ENCODE measurements at places on chromosomes 5 and 9. TPM values are rescaled to one million over a fixed set of nuclear protein-coding genes. Genes with fewer than 3 reads are reported as not detected.

IRX1 gene
- total RNA-seq, result not detected

SLC46A2 gene
- total RNA-seq, result not detected

ARSB gene
- 11.3 TPM for total RNA-seq

IFNA10 gene
- not detected for total RNA-seq

PCDHAC1 gene
- not detected for total RNA-seq

RETREG1 gene
- total RNA-seq, result 22.4 TPM

UNC5A gene
- not detected for total RNA-seq

CARD9 gene
- total RNA-seq, result 7.2 TPM

- no peak for DNase-seq
These were observed 97.4 kb upstream of the CLINT1 start for GRCh38 chr5:157956271-157956885.

DNA sequence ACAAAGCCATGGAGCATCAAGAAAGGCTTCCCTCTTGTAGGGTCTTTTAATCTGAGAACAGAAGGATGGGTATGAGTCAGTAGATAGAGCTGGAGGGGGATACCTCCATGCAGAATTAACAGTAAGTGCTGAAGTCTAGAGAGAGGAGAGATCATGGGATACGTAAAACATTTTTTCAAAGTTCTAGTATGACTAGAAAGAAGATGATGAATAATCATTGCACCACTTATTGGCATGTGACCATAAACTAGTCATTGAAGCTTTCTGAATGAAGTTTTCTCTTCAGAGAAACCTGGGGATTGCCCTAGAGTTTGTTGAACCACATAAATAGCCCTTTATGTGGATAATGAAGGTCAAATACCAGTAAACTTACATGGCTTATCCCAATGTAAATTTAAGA, 48.6 kb upstream of the PTPRD start:
- no peak for DNase-seq

GRCh38 chr5:171989276-171989675, 17.2 kb downstream of the FBXW11 start:
- no peak for DNase-seq

- DNase-seq, result no peak
These were observed 1077.4 kb upstream of the ARRDC3 start for GRCh38 chr5:92460505-92460904.

- no peak for DNase-seq
These were observed 501.9 kb downstream of the KDM4C start for GRCh38 chr9:7259544-7260241.

DNA sequence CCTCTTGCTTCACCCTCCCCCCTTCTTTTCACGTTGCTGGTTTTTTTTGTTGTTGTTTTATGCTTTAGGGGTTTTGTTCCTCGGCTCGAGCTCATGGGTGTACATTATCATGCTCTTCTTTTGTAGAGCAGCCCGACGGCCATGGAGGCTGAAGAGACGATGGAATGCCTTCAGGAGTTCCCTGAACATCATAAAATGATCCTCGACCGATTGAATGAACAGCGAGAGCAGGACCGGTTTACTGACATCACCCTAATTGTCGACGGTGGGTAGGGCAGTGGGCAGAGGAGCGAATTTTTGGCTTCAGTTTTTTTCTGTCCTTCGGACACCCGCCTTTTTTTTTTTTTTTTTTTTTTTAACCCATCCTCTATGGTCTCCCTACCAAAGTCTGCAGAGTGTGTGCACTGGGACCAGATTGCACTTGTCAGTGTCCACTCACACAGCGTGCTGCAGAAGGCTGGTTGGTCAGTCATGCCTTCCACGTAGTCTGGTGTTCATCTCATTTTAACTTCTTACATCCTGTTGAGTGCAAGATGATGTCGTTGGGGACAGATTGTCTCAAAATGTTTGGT, 1.3 kb downstream of the ZNF131 start:
- no peak for DNase-seq

DNA sequence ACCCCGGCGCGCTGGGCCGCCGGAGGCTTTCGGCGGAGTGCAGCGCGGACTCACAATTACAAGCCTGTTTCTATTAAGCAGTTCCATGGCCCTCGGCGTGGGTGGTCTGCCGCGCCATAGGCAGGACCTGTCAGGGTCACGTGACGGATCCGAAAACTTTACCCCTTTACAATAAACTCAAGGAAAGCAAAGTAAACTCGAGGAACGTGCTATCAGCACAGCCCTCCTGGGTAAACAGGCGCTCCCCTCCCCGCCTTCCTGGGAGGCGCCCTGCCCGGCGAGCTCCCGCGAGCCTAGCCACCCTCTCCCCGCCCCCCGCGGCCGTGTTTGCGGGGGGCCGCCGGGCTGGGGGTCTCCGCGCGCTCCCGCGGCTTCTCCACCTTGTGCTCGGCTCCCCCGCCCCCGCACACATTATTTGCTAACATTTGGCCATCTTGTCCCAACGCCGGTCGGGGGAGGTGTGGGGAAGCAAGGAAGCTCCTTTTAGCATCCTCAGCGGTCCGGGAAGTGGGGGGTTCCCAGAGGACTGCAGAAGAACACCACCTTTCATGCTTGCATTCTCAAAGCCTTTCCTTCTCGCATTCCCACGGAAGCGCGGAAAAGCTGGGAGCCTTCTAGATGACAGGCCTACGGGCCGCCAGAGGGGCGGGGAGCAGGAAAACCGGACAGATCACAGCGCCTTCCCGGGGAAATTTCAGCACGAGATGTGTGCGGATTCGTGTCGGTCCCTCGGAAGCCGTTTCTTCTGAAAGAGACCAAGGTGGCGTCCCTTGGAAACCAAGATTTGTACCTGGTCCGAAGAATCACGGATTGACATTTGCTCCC, at the start of gene PTCH1:
Gene PTCH1, minus strand, starts transcription at position 238 of the 825 bp plus-strand sequence.
- no peak for DNase-seq

- DNase-seq, result no peak
These were observed 566 bp downstream of the RPP25L start for GRCh38 chr9:34611251-34611810.

- DNase-seq, result no peak
These were observed 78.4 kb downstream of the LRSAM1 start for GRCh38 chr9:127529671-127530070.

DNA sequence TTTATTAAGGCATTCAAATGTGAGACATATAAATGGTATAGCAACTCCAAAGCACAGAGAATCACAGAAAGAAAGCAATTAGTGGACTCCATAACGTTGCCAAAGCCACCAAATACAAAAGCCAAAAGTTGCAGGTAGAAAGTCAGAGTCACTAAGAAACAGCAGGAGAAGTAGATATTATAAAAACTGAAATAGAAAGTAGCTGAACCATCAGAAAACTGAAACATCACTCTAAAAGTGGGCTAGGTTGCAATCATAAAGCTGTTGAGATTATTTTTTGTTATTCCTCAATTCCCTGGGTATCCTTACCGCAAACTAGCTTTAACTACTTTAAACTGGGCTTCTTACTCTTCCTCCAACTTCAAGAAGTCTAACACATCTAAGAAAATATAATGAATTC, 108.1 kb upstream of the ARRDC3 start:
- DNase-seq, result no peak

DNA sequence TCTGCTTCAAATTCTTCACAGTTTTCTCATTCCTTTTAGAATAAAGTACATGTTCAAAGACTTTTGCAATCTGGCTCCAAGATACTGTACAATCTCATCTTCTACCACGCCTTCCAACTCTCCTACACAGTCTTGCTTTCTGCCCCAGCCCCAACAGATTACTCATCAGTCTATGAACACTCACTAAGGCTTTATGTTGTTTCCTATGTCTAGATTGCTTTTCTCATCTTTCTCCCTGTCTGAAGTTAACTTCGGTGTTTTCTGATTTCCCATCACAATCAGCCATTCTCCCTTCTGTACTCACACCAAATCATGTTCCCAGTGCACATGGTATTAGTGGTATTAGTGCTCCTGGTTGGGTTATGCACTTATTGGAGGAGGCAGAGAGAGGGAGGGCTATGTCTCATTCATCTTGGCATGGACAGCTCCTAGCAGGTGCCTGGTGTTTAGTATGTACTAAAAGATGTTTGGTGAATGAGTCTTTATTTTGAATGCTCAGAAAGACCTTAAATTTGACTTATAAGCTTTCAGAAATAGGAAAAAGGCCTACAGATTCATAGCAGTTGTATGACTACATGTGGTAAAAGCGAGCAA, 44.0 kb upstream of the ZNF608 start:
- DNase-seq, result no peak

GRCh38 chr5:138453590-138453989, 11.7 kb upstream of the EGR1 start:
- DNase-seq, result no peak

GRCh38 chr5:168346417-168346816, 55.0 kb downstream of the WWC1 start:
- DNase-seq, result no peak

GRCh38 chr5:37683072-37683471, 156.8 kb downstream of the GDNF start:
- DNase-seq, result no peak

DNA sequence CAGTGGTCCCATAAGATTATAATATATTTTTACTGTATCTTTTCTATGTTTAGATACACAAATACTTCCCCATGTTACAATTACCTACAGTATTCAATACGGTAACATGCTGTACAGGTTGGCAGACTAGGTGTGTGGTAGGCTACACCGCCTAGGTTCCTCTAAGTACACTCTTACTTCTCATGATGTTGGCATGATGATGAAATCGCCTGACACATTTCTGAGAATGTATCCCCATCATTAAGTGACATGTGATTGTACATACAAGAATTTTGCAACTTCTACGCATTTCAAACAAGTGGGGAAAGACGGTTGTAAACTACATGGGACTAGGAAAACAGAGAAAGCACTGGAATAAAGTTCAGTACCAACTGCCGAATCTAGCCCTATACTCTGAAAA, 53.3 kb downstream of the SETX start:
- no peak for DNase-seq

DNA sequence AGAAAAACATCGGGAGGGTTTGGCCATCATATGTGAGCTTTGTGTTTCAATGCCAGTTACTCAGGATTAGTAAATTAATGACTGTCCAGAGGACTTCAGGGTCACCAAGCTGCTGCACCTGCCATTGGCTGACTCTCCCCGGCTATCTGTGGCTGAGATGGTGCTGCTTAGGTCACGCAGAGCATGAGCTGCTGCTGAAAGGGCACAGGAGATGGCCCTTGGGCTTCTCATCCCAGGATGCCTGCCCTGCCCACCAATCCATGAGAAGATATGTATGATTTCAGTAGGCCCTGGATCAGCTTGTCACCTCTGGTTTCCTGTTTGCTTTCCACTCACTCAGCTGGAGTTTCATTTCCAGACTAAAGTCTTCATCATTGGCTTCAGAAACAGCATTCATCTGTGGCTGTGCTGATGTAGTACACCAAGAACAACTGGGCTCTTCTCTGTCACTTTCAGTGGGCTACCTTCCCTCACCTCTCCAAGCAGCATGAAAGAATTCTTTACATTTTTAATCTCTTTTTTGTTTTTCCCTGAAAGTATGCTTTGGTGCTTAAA, 2.4 kb upstream of the CATSPER3 start:
- DNase-seq, result no peak

DNA sequence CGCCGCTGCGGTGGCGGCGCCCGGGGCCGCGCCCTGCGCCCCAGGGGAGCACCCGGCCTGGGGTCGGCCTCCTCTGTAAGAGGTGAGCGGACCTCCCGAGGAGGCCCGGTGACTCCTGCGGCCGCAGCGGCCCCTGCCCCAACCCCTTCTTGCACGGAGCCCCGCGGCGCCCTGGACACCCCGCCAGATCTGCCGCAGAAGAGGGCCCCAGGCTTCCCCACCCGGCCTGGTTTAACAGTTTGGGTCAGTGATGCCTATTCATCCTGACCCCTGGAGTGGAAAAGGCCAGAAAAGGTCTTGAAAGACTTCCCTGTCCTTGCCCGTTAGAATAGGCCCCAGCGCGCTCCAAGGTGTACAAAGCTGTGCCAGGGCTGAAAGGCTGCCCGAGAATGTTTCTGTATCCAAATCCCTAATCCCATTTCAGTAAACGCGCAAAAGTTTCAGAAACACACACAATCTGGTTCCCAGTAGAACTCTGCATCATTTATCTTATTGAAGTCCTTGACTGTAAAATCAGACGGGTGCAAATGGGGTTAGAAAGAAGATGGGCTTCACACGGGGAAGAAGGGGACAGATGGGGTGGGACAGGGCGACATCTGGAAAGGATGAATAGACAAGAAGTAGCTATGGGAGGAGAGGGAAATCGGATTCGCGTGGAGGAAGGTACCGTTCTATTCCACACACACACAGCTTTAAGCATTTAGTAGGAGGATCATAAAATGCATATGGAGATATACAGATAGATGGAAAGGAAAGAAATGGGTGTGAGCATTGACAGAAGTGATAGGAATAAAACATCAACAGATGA, 1.1 kb upstream of the SSBP2 start:
- DNase-seq, result no peak

- no peak for DNase-seq
These were observed 9.0 kb upstream of the SUSD3 start for GRCh38 chr9:93049491-93049890.

Data from activated T-helper 1 cell treated with anti-CD3 and anti-CD28 coated beads, Interleukin-12 subunit alpha, Interleukin-12 subunit beta, Interleukin-2, Interleukin-4 antibody, amounts not matched to agents 30 ng/mL and 10 ng/mL and 1 ng/mL, durations not matched to agents 14 hours and 24 hours and 36 hours (primary cell).